ENCODE measurements at places on chromosomes 4 and X.

DNA sequence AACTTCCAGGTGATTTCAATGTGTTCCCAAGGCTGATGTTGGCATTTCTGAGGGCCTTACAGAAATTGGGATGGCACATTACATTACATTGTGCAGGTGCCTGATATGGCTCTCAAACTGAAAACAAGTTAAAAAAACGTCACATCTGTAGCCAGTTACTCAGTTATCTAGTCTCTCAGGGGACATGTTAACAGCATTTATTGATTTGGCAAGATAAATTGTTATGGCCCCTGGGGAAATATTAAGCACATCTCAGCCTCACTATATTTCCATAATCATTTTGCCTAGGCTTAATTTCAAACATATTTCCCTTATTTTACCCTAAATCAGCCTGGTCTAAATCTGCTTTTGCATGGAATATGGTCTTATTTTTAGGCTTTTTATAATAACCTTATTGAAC, 290.0 kb downstream of the IL15 start:
- no peak for DNase-seq

GRCh38 chrX:136967966-136968365, 65.8 kb downstream of the GPR101 start:
- no peak for DNase-seq

DNA sequence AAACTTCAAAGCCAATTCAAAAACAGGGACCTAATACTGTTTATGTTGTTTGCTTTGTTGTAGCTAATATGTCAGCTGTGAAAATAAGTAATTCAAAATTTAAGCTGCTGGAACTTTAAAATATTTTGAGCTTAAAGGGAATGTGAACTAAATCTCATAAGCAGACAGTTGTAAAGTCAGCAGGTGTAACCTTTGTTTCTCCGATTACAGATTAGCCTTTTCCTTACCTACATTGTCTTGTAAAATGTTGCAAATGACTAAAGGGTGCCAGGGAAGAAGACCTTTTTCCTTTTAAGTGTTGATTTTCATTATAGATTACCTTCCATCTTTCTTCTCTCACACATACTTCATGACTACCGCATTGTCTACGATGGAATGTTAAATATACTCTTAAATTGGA, 405.1 kb downstream of the KCNIP4 start:
- no peak for DNase-seq

GRCh38 chr4:8586671-8587468, 5.7 kb upstream of the CPZ start:
- no peak for DNase-seq

DNA sequence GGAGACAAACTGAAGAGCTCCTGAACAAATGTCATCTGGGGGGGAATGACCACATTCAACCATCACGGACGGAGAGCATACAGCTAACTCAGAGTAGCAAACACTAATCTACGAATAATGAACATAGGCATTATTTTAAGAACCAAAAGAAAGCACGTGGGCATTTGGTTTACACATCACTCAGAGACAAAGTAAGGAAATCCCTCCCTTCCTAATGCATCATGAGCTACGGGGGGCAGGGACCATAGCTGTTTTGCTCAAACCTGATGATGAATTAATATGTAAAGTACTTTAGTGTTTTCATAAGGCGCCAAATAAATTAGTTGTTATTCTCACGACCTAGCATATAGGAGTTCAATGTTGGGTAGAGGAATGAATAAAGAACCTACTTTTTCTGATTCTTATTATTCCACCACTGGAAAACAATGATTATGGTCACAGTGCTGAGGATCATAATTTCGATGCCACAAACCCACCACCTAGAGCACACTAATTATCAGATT, 11.7 kb upstream of the TMEM156 start:
- DNase-seq: peak; percentile 26

- DNase-seq: no peak
These were observed 284.2 kb downstream of the RCHY1 start for GRCh38 chr4:75229806-75230570.

DNA sequence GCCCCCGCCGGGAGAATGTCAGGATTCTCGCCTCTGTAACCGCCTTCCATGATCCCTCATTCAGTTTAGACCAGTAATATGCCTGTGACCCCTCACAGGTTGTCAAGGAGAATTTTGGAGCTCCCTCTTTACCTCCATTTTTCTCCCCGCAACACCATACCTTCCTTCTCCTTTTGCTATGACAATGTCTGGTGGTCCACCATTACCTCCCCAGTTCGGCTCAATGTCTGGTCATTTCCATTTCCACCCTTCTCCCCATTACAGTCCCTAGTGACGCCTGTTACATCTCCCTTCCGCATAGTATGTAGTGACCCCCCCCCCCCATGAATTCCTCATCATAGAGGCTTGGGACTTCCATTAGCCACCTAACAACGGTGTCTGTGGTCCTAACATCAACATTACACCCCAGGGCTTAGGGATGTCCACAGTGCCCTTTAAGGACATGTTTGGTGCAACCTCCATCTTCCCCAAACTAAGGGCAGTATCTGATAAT, 700 bp downstream of the ARAF start:
- no peak for DNase-seq

DNA sequence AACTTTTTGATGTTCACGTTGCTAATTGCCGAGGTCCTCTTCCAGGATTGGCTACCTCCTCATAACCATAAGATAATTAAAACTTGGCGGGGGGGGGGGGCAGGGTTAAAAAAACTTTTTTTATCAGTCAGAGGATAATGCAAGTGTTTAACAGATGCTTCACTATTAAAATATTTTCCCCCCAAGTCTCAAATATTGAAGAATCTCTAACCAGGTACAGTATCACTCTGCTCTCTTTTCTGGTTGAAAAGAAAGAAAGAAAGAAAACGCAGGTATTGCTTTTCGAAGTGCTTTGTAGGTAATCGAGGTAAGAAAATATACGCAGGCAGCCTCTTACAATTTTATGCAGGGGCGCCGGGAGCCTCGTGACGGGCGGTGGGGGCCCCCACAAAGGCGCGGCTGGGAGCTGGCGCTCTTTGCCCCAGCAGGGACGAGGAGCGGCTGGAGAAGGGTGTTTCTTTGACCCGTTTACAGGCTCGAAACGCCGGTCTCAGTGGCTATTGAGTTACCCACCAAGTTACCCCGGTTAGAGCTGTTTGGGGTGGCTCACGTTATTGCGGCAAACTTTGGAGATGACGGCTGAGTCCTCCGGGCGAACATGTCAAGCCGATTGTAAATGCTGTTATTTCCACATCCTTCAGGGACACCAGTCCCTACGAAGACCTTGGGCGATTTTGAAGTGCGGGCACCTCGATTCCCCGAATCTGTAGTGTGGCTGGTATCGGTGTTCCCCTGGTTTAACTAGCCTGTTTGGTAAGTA, 477 bp upstream of the HAND2 start:
- no peak for DNase-seq

DNA sequence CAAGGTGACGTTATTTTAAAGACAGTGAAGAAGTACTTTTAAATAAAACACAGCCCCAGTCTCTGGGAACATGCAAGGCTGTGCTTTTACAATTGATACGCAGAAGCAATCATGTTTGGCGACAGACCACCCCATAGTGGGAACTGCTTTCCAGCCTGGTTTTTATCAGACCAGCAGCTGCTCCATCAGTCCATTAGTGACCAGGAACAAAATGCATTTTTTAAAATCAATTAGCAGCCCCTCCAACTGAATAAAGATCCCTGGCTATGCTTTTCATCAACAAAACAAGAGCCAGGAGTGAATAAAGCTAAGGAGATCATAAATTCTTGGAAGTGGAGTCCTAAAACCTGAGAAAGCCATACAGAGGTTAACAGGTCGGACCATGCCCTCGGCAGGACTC, 153.0 kb upstream of the TENM3 start:
- no peak for DNase-seq

DNA sequence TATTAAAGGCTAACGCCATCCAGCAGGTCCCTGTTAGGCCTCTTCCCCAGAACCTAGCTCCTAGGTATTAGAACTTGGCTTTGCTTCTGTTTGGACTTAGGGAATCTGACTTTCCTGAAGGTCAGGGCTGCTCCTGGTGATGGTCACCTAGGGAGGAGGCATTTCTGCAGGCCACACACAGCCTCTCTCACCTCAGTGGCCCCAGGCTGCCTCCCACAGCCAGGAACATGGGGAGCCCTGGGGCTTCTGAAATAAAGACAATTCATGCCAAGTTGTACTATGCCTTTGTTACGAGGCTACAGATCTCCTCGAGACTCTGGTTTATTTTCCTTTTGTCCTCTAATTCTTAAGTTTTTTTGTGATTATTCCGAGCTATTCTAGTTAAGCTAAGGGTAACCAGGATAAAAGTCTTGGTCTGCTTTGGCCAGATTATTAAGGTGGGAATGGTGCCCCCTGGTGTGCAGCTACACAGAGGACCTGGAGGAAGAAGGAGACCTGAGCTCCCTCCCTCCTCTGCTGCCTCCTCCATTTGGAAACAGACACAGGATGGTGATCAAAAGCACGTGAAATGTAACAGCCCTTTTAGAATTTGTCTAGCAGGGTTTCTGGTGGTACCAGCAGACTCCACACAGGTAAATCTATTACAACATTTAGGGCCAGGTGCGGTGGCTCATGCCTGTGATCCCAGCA, 131.0 kb downstream of the DCLK2 start:
- no peak for DNase-seq

GRCh38 chr4:1009542-1010394, 1.7 kb upstream of the FGFRL1 start:
- DNase-seq: peak; percentile 80

- no peak for DNase-seq
These were observed 216.1 kb upstream of the PSAPL1 start for GRCh38 chr4:7650606-7651385.

DNA sequence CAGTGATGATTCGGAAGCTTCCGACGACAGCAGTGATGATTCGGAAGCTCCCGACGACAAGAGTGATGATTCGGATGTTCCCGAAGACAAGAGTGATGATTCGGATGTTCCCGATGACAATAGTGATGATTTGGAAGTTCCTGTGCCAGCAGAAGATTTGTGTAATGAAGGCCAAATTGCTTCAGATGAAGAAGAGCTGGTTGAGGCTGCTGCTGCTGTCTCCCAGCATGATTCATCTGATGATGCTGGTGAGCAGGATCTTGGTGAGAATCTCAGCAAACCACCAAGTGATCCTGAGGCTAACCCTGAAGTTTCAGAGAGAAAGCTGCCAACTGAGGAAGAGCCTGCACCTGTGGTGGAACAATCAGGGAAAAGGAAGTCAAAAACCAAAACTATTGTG, 14.2 kb downstream of the CXCR3 start:
- DNase-seq: no peak

DNA sequence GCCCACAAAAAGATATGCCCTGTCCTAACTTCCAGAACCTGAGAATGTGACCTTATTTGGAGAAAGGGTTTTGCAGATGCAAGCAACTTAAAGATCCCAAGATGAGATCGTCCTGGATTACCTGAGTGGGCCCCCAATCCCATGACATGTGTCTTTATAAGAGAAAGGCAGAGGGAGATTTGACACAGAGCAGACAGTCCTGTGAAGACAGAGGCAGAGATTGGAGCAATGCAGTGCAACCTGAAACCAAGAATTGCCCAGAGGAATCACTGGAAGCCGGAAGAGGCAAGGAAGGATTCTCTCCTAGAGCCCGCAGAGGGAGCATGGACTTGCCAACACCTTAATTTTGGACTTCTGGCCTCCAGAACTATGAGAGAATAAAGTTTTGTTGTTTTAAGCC, 171.5 kb downstream of the SMIM20 start:
- DNase-seq: no peak

DNA sequence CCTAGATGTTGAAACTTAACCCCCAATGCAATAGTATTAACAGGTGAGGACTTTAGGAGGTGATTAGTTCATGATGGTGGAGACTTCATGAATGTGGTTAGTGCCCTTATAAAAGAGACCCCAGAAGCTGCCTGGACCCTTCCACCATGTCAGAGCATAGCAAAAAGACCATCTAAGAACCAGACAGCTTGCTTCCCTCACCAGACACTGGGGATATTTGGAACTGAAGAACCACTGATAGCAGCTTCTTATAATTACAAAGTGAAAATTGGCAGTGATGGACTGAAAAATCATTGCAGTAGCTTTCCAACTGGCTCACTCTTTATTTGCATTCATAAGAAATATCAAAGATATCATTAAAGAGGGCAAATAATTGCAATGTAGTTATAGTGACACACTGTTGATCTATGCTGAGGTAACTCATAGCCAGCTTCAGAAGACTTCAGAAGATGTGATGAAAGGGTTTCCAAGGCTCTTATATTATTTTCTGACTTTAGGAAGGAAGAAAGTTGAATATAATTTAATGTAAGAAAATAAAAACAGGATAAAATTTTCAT, 5.8 kb downstream of the RASSF6 start:
- no peak for DNase-seq

DNA sequence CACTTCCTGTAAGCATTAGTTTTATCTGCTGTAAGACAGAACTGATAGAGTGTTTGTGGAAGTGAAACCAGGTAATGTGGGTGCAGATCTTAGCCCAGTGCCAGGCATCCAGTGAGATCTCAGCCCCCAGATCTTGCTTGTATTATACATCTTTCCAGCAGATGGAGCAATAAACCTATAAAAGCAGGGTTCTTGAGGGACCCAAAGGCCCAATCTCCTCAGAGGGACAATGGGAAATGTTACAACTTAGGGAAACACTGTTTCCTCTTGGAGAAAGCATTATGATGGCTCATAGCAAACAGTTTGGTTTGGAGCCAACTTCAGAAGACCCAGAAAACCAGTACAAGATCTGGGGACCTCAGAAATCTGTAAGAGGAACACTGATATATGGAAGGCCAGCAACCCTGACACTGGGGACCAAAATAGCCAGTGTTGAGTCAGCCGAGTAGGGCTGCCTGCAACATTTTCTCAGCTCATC, 206.3 kb downstream of the SLC7A11 start:
- DNase-seq: no peak

DNA sequence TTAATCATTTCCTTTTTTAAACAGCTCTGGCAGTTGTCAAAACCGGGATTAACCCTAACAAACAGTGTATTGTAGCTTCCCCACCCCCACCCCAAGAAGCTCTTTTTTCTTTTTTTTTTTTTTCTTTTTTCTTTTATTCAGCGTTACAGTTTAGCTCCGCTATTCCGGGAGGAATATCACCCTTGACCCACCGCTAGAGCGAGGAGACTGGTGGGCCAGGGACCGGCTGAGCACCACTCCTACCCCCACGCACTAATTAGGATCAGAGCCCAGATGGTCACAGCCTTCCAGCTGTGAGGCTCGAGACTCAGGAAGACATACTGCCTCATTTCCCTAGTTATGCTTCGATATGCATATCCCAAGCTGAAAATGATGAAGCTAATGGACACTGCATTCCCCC, 2.0 kb downstream of the PARM1 start:
- no peak for DNase-seq

DNA sequence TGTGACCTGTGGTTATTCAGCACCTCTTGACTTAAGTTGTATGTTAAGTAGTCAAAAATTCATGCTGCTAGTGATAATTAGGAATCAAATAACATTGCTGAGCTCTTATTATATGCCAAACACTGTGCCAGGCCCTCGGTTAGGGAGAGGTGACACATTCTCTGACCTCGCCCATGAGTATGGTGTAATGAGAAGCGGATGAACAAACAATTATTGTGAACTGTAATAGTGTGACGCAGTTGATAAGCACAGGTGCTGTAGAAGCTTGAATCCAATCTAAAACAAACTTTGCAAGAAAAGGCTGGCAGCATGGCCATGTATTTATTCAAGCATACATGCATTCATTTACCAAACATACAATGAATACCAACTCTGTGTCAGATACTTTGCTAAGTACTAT, 303.5 kb upstream of the HS3ST1 start:
- DNase-seq: no peak

GRCh38 chr4:38678078-38678477, 14.1 kb downstream of the KLF3 start:
- no peak for DNase-seq

All from stimulated activated naive CD8-positive, alpha-beta T cell treated with anti-CD3 and anti-CD28 coated beads, Interleukin-15, amount 100 ng/mL, for 72 hours (primary cell).